Progenitor cell of endocrine pancreas (in vitro differentiated cells): ENCODE measurements at places on chromosomes 5 and 9. TPM values are rescaled to one million over a fixed set of nuclear protein-coding genes. Genes with fewer than 3 reads are reported as not detected.

IRX4 gene
- total RNA-seq, result 0.17 TPM in 1 of 2 replicates, not detected in the other

DNA sequence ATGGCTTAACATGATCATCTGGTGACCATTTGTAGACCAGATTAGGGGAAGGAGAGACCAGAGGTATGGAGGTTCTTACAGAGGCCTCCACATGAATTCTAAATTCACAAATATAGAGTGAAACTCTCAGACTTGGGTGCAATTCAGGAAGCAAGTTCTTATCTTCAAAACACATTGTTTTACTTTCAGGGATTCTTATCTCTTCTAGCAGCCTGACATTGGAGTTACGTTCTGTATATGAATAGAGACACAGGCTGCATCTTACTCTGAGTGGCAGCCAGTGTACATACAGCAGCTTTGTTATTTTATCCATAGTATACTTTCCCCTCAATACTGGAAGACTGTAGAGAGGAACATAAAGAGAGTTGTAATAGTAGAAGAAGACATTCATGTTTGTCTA is 1331.7 kb upstream of the WWC1 start:
- no peak overlapping the region for H3K27ac ChIP-seq
- H3K36me3 ChIP-seq, result no peaks in the 10 kb centered on the region
- H3K4me1 ChIP-seq, result peaks cover 19% of the 10 kb centered on the region
- no peak for DNase-seq

DNA sequence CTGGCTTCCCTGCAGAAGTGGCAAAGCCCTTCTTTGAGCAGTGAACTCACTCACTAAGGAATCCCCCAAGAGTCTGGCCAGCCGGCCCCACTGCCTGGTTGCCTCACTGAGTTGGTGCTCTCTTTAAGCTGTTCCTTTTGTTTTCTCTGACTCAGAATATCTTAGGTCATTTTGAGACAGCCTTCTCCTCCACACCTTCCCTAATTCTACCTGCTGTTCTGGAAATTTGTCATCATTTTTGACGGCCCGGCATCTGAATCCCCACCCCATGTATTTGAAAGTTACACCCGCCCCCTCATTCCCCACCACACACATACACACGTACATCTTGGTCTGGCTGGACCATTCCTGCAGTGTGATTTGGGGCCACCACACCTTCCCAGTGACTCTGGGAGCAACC is 41.8 kb downstream of the FGF1 start:
- no peaks in the 10 kb centered on the region for H3K4me1 ChIP-seq
- DNase-seq, result no peak

DNA sequence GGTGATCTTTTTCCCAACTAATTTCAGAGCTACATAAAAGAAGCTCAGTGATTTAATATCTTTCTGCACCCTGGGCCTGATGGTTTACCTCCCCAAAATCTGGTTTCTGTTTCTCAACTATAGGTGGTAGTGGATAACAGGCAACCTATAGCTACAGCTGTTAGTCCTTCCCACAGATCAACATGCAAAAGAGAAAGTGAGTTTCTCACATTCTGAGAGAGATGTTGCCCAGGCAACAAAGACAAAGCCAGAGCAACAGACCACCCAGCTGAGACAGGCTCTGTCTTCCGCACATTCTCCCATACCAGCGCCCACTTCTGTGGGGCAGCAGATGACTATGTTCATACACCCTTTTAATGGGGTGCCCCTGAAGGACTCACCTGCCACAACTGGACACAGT is 40.7 kb upstream of the PPP2R2B start:
- no peak overlapping the region for H3K4me3 ChIP-seq
- DNase-seq, result no peak
- no peaks in the 10 kb centered on the region for H3K36me3 ChIP-seq
- H3K27ac ChIP-seq, result no peak overlapping the region
- H3K27me3 ChIP-seq, result peaks cover 5% of the 10 kb centered on the region

DNA sequence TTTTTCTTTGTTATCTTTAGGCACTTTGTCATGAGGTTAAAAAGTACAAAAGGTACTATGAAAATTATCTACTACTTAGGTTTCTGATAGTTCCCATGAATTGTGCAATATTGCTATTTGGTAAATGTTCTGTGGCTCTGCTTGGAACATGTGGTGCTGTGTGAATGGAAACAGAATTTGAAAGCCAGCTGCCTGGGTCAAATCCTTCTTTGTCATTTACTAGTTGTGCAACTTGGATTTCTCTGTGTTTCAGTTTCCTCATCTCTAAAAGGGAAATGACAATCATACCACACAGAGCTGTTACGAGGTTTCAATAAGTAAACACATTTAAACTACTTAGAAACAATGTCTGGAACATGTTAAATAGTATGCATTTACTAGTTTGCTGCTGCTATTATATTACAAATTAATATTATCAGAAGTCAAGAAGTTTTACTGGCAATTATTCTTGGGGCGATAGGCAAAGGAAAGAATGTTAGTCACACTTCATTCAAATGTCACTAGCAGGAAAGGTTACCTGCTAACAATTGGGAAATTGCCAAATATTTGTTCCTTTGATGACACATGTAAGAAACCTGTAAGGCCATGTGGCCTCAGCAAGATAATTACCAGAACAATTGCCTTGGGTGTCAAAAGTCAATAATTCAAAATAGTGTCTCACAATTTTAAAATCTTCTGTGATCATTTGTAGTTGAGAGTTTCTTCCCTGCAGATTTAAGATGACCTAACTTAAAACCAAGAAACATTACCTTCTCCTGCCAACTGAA is 184.8 kb downstream of the KIAA0825 start:
- peaks cover 5% of the 10 kb centered on the region for H3K36me3 ChIP-seq
- no peak overlapping the region for H3K27ac ChIP-seq
- DNase-seq, result no peak
- no peak overlapping the region for H3K4me3 ChIP-seq
- peaks cover 4% of the 10 kb centered on the region for H3K4me1 ChIP-seq

- no peak overlapping the region for H3K4me3 ChIP-seq
- DNase-seq, result no peak
- H3K27ac ChIP-seq, result no peak overlapping the region
- no peaks in the 10 kb centered on the region for H3K36me3 ChIP-seq
- H3K4me1 ChIP-seq, result peaks cover 2% of the 10 kb centered on the region
- H3K27me3 ChIP-seq, result peaks cover 55% of the 10 kb centered on the region
Measured at GRCh38 chr5:111079846-111080245, 8.3 kb downstream of the TSLP start.

- peaks cover 3% of the 10 kb centered on the region for H3K4me1 ChIP-seq
- DNase-seq, result no peak
- H3K36me3 ChIP-seq, result no peaks in the 10 kb centered on the region
- no peak overlapping the region for H3K4me3 ChIP-seq
- H3K27ac ChIP-seq, result no peak overlapping the region
Measured at GRCh38 chr5:98593418-98593817, 180.0 kb upstream of the RGMB start.
